ENCODE measurements at places on chromosomes 5 and 9.
A peak's percentile ranks its signal among the peaks of the same experiment; 100 is the strongest.

GRCh38 chr5:176447591-176447977 lies 601 bp upstream of the FAF2 start:
- peak; percentile 24 for DNase-seq

DNA sequence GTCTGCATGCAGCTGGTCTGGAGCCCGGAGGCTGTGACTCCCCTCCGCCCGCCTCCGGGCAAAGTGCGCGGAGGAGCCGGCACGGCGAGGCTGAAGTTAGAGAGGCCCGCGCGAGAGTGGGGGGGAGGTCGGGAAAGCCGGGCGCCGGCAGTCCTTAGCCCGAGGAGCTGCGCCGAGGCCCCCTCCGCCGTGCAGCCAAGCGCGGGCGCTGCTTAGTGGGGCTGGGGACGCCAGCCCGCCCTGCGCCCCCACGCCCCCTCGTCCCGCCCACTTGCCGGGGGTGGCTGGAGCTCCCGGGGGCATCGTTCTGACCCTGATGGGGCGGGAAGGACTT lies 403 bp downstream of the NINJ1 start:
- no peak for DNase-seq

DNA sequence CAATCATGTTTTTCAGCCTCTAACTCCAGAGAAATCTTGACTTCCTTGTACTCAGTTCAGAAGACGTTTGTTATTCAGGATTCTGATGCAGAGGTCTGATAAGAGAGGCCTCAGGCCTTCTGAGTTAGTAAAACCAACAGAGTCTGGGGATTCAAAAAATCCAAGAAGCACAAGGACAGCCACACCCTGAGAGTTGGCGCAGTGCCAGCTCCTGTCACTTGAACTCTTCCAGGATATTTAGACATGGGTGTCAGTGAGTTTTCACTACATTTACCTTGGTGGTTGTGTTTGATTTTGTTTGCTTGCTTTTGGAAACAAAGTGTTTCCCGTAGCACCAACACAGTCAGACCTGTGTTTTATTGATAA lies 41.6 kb upstream of the PDE8B start:
- DNase-seq, result no peak

- DNase-seq, result no peak
These were observed 100.1 kb upstream of the TNFAIP8 start for GRCh38 chr5:119255571-119256356.

- DNase-seq, result no peak
These were observed 160.9 kb upstream of the PIK3R1 start for GRCh38 chr5:68054638-68055037.

DNA sequence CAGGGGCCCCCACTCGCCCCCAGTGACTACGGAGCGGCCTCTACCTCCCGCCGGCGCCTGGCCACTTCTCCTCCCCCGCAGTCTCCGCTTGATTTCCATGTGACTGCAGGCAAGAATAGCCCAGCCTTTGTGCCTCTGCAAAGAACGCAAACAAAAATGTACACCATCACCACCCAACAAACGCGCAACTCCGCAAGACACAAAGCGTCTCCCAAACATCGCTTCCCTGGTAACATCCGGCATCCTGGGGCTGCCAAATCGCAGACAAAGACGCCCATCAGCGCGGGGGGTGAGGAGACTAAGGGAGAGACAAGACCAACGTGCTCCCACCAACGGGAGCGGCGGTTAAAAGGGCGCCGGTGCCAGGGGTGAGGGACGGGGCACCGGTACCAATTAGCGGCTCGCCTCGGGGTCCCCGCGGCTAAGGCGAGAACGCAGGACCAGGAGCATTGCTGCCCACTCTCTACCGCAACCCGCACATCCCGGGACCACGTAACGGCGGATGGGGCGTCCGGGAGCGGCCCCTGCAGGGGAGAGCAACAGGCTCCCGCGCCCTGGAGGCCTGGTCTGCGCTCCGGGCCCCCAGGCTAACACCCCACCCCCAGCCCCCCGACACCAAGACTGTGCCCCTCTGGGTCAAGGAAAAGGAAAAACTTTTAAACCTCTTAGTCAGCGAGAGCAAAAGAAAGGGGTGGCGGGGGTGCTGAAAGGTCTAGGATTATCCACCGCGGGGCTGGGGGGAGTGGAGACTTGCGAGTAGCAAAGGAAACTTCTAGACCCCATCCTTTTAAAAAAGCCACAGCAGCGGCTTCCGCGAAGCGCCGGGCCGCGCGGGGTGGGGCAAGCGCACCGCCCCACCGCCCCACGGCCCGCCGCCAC lies 885 bp downstream of the MPDZ start:
- DNase-seq, result no peak

DNA sequence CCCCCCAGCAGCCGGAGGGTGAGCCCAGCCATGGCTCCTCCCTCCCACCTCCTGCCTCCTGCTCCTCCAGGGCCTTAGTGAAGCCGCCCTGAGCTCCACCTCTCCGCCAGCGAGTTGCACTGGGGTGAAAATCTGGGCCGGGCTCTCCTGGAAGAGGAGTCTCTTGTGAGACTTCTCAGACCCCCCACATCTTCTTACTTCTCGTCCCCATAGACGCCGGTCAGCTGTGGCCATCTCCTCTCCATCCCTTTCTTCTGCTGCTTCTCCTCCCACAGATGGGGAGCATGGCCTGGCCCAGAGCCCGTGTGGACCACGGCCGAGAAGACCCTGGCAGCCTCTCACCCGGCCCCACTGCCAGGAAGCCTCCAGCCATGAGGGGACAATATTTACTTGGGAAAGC lies 17.3 kb downstream of the OLFM1 start:
- DNase-seq, result no peak

GRCh38 chr9:13967438-13967837 lies 346.5 kb downstream of the NFIB start:
- no peak for DNase-seq

GRCh38 chr9:133711428-133712220 lies 26.5 kb downstream of the SARDH start:
- no peak for DNase-seq

DNA sequence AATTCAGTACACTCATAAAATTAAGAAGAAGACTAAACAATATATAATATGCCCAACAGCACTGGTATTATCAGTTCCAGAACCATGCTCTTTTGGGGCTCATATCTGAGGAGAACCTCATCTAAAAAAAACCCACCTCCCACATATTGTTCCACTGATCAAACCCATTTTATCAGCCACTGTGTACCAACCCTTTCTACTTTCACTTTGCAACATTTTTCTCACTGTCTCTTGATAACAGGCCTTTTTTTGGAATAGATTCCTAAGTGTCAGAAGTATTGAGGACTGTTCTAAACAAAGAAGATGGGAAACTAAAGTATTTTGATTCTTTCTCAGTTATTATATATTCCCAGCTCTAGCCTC lies 173.2 kb downstream of the GABRB2 start:
- no peak for DNase-seq

GRCh38 chr5:72523960-72524582 lies 16.9 kb upstream of the ZNF366 start:
- no peak for DNase-seq

GRCh38 chr5:137214446-137215189 lies 284.5 kb downstream of the SPOCK1 start:
- DNase-seq, result no peak

- no peak for DNase-seq
These were observed 21.1 kb upstream of the LAMC3 start for GRCh38 chr9:130987738-130988399.

DNA sequence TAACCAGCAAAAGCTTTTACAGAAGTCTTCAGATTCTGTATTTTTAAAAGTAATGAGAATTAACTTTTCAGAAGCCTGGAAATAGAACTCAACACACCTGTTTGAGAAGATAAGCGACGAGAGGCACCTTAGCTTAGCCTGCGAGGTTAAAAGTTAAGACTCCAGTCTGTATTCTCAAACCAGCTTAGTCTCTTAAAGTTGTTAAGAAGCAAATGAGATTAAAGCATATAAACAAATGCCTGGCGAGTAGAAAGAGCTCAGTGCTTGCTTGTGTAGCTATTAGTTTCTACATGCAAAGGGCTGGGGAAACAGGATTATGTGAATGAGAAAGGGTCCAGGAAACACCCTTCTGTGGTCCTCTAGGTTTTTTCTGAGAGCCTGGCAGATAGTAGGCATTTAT lies 51.7 kb downstream of the MTAP start:
- no peak for DNase-seq

DNA sequence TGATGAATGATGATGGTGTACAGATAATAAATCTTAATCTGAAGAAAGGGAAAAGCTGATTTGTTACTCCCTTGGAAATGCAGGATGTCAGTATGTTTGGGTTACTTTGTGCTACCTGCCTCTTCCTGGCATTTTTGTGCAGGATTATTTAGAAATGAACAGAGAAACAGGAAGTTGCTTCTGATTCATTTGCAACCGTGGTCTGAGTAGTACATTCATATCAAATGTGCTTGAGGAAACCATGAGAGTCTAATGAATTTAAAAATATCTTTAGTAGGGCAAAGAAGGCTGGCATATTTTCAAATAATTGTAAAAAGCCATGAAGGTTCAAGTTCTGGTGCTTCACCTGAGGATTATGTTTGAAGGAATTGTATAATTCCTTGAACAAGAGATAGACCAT lies 391.6 kb downstream of the TMEM161B start:
- no peak for DNase-seq

DNA sequence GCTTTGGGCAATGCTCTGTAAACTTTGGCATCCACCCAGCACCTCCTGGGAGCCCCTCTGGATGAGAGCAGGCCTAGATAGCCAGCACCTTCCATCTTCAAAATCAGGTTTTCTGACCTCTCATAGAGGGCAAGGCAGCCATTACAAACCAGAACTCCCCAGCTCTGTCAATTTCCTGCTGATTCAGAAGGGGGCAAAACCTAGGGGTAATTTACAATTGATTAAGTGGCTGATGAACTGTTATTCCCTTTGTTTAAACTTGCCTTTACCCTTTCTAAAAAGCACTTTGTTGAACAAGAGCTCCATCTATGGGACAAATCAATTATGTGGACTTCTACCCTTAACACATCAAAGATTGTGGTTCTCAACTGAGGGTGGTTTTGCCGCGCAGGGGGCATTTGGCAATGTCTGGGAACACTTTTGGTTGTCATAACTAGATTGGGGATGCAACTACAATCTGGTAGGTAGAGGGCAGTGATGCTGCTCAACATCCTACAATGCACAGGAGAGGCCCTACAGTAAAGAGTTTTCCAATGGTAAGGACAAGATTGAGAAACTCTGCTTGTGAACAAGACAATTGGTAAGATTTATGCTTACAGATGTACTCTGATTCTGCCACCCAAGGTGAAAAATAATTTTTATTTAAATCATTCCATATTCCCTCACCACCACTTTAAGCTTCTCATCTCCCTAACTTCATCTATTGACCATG lies 184.1 kb downstream of the MARCHF11 start:
- DNase-seq, result no peak

GRCh38 chr9:105141146-105141975 lies 103.1 kb upstream of the SLC44A1 start:
- DNase-seq, result no peak

DNA sequence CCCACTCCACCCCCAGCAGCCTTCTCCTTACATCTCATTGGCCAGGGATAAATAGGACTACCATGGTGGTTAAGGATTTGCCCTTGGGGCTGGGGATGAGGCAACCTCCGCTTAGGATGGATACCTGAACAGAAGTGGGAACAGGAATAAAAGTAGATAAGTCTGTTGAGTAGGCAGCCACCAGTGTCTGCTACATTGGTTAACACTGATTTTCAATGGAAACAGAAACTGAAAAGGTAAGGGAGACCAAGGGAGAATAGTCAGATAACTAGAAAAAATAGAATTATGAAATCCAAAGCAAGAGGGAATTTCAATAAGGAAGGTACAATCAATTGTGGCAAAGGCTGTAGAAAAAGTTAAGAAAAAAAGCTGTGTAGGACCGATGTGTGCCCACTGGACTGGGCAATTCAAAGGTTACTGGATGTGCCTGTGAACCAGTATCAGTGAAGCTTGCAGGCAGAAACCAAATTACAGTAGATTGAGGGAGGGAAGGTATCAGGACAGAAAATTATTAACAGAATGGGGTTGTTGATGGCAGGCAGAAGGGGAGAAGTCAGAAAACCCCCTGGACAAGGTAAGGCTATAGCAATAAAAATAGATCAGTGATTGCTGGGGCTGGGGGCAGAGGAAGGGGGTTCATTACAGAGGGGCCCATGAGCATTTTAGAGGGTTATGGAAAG lies 48.7 kb downstream of the DNAJC21 start:
- DNase-seq, result no peak

DNA sequence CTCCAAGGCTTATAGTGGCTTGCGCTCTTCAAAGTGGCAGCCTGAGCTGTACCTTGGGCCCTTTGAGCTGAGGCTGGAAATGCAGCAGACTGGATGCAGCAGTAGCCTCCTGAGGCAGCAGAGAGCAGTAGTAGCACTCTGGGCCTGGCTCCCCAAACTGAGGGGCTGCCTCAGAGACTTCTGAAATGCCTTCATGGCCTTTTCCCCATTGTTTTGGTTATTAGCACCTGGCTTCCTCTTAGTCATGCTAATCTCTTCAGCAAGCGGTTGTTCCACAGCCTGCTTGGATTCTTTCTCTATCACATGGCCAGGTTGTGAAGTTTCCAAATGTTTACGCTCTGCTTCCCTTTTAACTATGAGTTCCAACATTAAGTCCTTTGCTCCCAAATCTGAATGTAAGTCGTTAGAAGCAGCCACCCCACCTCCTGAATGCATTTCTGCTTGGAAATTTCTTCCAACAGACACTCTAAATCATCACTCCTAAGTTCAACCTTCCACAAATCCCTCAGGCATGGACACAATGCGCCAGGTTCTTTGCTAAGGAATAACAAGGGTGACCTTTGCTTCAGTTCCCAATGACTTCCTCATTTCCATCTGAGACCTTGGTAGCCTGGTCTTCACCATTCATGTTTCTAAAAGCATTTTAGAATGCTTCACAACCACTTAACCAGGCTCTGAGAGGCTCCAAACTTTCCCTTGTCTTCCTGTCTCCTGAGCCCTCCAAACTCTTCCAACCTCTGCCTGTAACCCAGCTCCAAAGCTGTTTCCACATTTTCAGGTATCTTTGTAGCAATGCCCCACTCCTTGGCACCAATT lies 145.8 kb downstream of the ZDHHC21 start:
- DNase-seq, result no peak

DNA sequence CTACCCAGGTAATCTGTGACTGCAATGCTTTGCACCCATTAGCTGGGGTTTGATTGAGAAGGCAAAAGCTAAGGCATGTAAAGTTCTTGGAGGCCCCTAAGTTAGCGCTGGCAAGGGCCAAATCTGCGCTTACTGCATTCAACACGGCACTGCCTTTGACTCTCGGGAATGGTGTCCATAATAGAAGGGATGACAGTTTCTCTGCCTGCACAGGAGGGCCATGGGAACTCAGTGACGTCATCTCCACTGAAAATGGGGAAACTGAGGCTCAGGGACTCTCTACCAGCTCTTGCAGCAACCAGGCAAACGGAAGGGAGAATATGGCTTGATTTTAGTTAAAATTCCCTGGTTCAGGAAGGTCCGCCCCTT lies 487 bp downstream of the SPATA24 start:
- no peak for DNase-seq
